ENCODE measurements at places on chromosomes 5 and 9.

GRCh38 chr5:150412319-150413175 lies at the start of gene CD74:
Gene CD74 (minus strand): TSS chr5:150412910. CDS start chr5:150412749, 161 bp downstream.
- DNase-seq = peak; percentile 71

GRCh38 chr9:84785792-84786547 lies 116.4 kb downstream of the NTRK2 start:
- no peak for DNase-seq

DNA sequence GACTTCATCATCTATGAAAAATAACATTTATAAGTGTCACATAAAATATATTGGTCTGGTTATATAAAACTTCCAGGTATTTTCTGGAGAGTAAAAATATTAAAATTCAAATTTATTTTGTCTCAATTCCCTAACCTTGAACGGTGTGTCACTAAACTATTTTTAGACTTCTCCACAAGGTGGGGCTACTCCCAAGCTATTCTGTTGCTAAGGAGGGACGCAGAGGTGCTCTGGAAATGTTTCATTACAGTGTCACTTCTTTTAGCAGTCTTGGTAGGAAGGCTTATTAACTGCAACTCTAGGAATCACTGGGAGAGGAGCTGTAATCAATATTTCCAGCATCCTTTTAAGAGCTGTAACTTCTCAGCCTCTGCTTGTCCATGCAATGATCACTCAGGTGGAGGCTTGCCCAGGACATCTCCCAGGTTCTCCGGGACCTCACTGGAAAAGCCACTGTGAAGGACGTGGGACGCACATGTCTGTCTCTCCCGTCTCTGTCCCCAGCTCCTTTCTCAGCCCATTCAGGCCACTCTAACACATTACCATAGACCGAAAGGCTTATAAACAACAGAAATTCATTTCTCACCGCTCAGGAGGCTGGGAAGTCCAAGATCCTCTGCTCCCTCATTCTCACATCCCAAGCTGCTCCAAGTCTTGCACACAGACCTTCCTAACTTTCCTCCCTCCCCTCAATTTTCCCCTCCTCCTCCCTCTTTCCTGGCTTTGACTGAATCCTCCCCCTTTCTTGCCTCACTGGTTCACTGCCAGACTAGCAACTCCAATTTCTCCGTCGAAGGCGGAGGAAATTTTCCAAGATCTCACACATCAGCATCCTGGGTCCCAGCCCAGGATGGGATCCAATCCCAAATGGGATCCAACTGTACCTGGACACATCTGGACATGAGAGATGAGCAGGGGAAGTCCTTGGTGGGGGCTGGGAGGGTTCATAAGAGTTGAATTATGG lies 32.7 kb upstream of the DNAH5 start:
- no peak for DNase-seq

DNA sequence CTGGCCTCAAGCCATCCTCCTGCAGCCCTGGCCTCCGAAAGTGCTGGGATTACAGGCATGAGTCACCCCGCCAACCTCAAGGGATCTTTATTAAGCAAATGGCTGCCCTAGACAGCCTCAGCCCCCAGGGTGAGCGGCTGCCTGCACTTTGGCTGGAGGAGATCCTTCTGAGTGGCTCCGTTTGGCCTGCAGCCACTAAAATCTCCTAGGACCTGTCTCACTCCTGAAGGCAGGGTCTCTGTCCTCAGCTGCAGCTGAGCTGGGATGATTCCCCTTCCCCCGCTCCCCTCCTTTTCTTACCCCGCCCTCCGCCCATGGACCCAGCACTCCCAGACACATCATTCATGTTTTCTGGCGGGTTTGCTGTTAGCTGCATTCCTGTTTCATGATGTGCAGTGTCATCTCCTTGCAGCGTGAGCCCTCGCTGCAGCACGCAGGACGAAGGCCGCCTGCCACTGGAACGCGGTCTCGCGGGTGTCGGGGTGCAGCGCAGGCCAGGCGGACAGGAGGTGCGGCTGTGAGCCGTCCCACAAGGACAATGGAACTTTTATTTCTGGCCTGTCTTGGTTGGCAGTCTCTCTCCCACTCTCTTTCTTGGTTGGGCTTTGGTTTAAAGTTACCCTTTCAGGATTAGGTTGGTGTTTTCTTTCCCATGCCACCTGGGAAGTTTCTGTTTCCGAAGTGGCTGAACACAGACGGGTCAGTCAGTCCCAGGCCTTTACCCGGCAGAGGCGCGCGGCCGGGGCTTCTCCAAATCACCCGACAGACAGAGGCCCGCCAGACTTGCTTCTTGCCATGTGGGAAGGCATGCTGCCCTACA lies 137.1 kb downstream of the FOXD1 start:
- peak; percentile 8 for DNase-seq

DNA sequence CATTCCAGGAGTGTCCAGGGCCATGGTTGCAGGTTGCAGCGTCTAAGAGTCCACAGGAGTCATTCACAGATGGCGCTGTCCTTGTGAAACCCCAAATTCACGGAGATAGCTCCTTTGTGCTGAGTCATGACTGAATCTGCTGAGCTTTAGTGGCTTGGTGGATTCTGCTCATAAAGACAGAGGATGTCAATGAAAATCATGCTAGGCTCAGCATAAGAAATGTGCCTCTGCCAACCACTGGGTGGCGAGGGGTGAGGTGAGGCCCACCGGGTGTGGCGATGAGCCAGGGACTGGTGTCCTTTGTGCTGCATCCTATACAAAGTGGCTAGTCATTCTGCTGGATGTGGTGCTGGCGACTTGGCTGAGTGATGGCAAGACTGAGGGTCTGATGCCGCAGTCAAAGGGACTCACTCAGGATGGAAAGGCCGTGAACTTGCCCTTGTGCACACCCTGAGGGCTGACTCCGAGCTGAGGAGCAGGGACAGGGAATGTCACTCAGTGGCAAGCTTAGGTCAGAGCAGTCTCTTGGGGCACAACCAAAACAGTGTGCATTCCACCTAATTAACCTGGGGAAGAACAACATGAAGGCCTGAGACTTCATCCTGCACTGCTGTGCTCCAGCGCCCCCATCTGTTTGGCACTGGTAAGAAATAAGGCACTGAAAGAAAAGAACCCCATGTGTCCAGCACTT lies 71.5 kb downstream of the DAP start:
- no peak for DNase-seq

- DNase-seq = no peak
Observed at GRCh38 chr5:139984816-139985215, 58.3 kb downstream of the NRG2 start.

GRCh38 chr5:131156957-131157356 lies 8.1 kb downstream of the HINT1 start:
- DNase-seq = no peak

- no peak for DNase-seq
Observed at GRCh38 chr5:173624282-173624681, 7.8 kb upstream of the BOD1 start.

DNA sequence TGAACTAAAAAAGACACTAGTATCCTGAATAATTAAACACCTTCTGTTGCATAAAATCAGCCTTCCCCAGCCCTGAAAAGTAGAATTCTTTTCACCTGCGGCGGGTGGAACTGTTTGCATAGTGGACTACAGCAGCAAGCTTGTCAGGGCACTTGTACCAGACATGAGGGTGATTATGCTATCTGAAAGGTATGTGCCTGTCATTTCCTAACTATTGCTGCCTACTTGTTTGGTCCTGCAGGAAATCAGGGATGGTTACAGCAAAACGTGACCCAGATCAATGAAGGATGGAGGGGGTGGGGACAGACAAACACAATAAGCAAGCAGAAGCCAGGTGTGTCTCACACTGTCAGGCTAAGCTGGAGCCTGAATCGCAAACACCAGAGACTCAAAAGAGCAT lies 385.6 kb downstream of the MLLT3 start:
- no peak for DNase-seq

DNA sequence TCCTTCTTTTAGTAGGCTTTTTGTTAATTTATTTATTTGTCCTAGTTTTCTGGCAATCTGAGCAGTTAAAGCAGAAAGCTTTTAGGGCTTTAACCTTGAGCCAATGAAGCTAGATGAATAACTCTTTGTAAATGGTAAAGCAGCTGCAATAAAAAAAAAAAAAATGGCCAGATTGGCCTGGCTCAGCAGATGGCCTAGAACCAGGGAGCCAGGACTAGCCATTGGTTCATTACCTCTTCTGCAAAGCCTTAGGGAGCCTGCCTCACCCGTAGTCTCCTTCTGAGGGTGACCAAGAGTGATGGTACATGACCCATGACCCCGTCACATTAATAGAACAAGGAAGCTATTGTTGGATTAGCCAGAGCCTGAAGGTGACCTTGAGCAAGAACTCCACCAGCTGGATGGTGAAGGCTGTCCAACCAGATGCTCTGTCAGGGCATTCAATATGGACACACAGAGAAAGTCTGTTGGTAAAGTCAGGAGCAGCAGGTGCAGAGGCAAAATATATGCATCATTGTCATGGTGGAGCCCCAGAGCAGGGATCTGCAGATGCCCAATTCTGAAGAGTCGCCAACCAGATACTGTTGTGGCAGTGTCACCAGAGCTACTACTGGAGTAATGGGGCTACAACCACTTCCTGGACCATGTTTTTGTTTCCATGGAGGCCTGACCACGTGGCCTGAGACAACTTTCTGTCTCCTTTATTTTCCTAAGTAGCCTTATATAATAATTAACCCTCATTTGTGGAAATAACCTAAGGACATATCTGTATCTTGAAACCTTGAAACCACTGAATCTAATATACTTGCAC lies 100.7 kb downstream of the MTX3 start:
- DNase-seq = no peak

DNA sequence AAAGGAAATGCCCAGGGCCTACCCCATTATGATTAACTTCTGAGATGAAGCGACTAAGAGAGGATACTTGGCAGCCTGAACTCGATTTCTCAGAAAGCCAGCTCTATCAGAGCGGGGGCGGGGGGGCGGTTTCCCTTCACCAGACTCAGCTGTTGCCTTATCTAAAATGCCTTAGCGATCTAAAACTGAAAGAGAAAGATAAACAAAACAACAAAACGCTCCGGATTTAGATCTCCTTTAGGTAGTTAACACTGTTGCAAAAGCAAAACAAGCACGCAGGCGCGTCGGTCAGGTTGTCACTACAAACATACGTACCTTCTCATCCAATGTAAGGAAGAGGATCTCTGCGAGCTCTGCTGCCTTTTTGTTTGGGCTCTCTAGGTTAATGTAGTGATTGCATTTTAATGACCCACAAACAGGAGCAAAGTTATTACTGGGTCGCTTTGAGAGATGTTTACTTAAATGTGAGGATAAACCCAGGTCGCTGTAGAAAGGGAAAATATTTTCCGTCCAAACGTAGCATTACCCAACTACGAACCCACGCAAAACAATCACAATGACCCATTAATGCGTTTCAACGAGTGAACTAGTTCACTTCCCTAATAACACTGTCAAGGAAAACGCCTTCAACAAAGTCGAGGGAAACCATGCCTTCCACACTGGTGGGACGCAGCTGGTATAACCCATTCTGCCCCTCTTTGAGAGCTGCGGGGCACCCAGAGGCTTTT lies 982 bp downstream of the EPB41L4A start:
- peak; percentile 78 for DNase-seq

- DNase-seq = no peak
Observed at GRCh38 chr9:136651860-136652259, 10.9 kb upstream of the EGFL7 start.

- DNase-seq = peak; percentile 43
Observed at GRCh38 chr9:129111528-129112151, 425 bp downstream of the PTPA start.

DNA sequence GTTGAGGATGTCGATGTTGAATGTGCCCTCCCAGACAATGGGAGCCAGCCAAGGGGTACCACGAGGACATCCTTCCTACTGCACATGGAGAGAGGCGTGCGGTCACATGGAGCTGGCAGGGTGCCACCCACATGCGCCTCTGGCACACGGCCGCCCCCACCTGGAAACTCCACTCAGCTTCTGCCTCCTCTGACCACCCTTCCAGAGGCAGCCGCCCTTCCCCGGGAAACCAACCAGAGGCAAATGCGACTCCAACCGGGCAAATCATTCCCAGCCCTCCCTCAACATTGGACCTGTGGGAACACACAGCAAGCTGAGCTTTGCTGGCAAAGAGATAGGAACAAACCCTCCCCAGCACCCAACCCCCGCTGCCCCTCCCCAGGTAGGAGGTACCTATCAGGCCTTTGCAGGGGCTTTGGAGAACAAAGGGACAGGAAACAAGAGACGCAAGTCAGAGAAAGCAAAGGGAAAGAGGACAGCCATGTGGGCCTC lies 17.5 kb downstream of the ABO start:
- peak; percentile 68 for DNase-seq

DNA sequence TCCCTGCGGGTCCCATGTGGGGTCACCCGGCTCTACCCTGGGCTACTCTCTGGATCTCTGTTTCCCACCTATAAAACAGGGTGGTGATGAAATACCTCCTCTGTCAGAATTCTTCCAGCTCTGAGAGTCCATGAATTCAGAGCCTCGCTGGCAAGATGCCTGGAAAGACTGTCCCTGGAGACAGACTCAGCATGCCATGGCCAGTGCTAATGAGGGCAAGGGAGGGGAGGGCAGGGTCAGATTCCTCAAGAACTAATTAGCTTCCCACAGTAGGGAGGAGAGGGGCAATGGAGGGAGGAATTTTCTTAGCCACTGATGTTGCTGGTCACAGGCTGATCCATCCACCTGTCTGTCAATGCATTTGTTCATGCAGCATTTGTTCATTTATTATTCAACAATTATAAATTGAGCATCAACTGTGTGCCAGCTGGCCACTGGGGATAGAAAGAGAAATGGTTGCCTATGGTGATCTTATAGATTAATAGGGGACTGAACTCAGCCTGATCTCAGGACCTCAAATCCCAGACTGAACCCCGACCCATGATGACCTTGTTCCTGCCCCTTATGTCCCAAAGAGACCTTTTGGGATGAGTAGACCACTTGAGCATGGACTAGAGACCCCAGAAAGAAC lies 4.7 kb downstream of the SYNPO start:
- peak; percentile 80 for DNase-seq

DNA sequence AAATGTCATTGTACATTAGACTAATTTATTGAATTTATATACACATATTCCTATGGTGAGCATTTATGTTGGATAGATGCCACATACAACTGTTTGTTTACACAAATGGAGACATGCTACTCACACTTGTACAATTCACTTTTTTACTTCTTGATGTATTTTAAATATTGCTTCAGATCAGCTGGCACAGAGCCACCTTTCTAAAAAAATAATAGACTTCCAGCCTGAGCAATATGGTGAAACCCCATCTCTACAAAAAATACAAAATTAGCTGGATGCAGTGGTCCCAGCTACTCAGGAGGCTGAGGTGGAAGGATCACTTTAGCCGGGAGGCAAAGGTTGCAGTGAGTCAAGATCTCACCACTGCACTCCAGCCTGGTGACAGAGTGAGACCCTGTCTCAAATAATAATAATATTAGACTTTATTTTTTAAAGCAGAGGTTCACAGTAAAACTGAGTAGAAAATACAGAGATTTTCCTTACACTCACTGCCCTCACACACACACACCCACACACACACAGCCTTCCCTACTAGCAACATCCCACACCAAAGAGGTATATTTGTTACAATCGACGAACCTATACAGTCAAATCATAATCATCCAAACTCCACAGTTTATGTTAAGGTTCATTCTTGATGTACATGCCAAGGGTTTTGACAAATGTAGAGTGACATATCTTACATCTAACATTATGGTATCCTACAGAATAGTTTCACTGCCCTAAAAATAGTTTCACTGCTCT lies 16.5 kb upstream of the ADRB2 start:
- DNase-seq = no peak

- no peak for DNase-seq
Observed at GRCh38 chr9:127351182-127352166, 45.5 kb upstream of the SLC2A8 start.

- DNase-seq = no peak
Observed at GRCh38 chr5:41281215-41281810, 68.0 kb upstream of the C6 start.

GRCh38 chr9:127694890-127695720 lies 11.7 kb upstream of the CFAP157 start:
- DNase-seq = no peak

- no peak for DNase-seq
Observed at GRCh38 chr9:21047281-21047691, 15.8 kb upstream of the HACD4 start.
